Right lobe of liver (tissue), 6 donors: ENCODE measurements at places on chromosomes 7 and 10. TPM values are rescaled to one million over a fixed set of nuclear protein-coding genes. Genes with fewer than 3 reads are reported as not detected.

DNA sequence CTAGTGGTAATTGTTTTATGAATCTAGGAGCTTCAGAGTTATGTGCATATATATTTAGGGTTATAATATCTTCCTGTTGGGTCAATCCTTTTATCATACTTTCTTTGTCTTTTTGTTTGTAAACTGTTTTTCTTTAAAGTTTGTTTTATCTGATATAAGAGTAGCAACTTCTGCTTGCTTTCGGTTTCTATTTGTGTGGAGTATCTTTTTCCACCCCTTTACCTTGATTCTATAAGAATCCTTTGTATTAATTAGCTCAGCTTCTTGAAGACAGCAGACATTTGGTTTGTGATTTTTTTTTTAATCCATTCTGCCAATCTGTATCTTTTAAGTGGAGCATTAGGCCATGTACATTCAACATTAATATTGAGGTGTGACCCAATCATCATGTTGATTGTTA is 9.3 kb downstream of the CASP7 start:
- no peak for DNase-seq

GRCh38 chr10:89526358-89526757 is 9.0 kb downstream of the SLC16A12 start:
- DNase-seq = no peak

DNA sequence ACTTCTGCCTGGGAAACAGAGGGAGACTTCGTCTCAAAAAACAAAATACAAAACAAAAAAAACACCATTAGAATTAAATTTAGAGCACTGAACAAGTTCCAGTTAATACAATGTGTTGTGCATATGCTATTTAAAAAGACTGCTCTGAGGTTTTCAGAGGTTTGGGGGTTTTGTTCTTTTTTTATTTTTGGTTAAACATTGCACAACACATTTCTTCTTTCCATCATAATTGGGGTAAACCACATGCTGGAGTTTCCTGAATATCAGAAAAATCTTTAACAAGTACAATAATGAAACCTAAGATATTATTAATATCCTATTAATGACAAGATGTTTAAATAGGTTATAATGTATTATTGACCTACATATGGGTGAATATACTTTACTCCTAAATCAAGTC is 26.3 kb downstream of the IGF2BP3 start:
- no peak for DNase-seq

- DNase-seq = no peak
Measured at GRCh38 chr10:119749455-119749854, 23.6 kb downstream of the INPP5F start.

DNA sequence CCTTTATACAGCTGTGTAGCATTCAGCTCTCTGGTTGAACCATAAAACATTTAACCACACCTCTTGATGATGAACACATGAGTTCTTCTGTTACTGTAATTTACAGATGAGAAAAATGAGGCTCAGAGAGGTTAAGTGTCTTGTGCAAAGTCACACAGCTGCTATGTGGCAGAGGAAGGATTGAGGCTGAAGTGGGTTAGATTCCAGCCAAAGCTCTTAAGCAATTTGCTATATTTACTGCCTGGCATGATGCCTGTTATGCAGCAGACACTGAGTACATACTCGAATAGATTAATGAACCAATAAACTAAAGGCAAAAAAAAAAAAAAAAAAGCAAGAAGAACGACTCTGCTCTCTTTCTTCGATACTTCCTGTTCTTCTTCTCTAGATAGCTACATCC is 35.7 kb downstream of the GFRA1 start:
- peak; percentile 56 for DNase-seq

GRCh38 chr10:84335516-84335915 is 7.1 kb downstream of the CCSER2 start:
- no peak for DNase-seq

The POR gene
- 370 TPM for total RNA-seq

The TMEM130 gene
- total RNA-seq = not detected

The HOXA9 gene
- total RNA-seq = 0.09 TPM
